ENCODE measurements at places on chromosomes 16 and 17.

GRCh38 chr16:81189100-81189664 lies 49.3 kb upstream of the BCO1 start:
- DNase-seq: peak; percentile 73

GRCh38 chr16:51154271-51155171 lies 3.5 kb upstream of the SALL1 start:
- peak; percentile 56 for DNase-seq

- no peak for DNase-seq
Observed at GRCh38 chr17:44927696-44928095, 12.4 kb upstream of the GFAP start.

DNA sequence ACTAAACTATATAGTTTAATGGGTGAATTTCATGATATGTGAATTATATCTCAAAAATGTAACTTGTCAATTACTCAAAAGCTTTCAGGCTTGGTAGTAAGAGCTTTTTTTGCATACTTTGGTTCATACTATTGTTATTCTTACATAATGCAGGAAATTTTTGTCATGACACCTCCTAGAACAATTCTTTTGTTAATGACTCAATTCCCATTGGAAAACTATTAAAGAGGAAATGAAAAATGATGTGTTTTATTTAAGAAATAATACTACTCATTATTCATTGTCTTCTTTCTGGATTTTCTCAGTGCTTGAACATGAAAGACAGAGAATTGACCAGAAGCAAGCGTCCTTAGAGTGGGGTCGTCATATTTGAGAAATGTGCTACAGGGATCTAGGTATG lies 196.4 kb upstream of the KCNJ16 start:
- DNase-seq: no peak

- DNase-seq: peak; percentile 24
Observed at GRCh38 chr17:51703361-51704341, 443.3 kb downstream of the UTP18 start.

DNA sequence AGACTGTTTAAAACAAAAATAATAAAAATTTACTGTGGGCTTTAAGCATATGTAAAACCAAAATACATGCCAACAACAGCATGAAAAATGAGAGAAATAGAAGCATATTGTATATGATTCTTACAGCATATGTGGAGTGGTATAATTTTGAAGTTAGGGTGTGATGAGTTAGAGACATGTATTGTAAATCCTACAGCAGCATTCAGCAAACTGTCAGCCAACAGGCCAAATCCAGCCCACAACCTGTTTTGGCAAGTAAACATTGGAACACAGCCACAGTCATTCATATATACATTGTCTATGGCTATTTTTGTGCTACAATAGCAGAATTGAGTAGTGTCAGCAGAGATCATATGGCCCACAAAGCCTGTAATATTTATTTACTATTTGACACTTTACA lies 42.3 kb downstream of the ZNF18 start:
- no peak for DNase-seq

GRCh38 chr17:68205808-68206720 lies 41.8 kb upstream of the AMZ2 start:
- DNase-seq: peak; percentile 57

- no peak for DNase-seq
Observed at GRCh38 chr16:13883881-13884280, 36.1 kb upstream of the ERCC4 start.

DNA sequence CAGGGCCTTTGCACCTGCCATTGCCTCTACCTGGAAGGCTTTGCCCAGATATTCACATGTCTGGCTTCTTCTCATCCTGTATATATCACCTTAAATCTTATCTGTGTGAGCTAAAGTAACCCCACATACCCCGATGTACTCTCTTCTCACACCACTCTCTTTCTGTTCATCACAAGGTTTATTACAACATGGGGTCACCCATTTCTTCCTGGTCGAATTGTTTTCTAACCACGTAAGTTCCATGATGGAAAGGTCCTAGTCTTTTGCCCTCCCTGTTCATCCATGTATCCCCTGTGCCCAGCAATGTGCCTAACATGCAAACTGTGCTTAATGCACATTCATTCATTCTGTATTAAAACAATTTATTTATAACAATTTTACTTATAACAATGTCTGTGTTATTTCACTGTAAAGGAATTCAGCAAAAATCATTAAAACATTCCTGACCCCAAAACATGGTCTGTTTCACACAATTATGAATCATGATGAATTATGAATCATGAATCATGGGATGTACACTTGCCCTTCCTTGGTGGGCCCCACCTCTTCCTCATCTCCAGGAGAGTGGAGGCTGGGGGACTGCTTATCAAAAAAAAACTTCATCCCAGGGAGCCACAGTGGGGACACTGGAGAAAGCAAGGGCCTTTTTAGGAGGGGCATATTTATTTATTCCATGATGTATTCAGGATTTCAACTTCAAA lies 336.4 kb downstream of the GRIN2A start:
- no peak for DNase-seq

GRCh38 chr16:56758930-56759329 lies 29.0 kb downstream of the NUP93 start:
- DNase-seq: no peak

DNA sequence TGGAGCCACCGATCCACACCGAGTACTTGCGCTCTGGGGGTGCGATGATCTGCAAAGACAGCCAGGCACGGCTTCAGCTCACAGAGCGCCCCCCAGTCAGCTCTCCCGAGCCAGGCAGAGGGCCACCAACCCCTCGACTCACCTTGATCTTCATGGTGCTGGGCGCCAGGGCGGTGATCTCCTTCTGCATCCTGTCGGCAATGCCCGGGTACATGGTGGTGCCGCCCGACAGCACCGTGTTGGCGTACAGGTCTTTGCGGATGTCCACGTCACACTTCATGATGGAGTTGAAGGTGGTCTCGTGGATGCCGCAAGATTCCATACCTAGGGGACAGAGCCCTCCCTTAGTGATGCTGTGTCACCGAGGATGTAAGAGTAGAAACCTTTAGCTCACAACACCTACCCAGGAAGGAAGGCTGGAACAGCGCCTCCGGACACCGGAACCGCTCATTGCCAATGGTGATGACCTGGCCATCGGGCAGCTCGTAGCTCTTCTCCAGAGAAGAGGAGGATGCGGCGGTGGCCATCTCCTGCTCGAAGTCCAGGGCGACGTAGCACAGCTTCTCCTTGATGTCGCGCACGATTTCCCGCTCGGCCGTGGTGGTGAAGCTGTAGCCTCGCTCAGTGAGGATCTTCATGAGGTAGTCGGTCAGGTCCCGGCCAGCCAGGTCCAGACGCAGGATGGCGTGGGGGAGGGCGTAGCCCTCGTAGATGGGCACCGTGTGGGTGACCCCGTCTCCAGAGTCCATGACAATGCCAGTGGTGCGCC lies 1.6 kb downstream of the ACTG1 start:
- DNase-seq: no peak

- DNase-seq: peak; percentile 71
Observed at GRCh38 chr17:5500589-5501391, 14.4 kb downstream of the MIS12 start.

GRCh38 chr17:61219460-61219859 lies 180.2 kb upstream of the TBX2 start:
- DNase-seq: no peak

- no peak for DNase-seq
Observed at GRCh38 chr17:79901131-79901530, 61.9 kb upstream of the CBX4 start.

GRCh38 chr17:8417806-8418205 lies 17.9 kb upstream of the NDEL1 start:
- no peak for DNase-seq

DNA sequence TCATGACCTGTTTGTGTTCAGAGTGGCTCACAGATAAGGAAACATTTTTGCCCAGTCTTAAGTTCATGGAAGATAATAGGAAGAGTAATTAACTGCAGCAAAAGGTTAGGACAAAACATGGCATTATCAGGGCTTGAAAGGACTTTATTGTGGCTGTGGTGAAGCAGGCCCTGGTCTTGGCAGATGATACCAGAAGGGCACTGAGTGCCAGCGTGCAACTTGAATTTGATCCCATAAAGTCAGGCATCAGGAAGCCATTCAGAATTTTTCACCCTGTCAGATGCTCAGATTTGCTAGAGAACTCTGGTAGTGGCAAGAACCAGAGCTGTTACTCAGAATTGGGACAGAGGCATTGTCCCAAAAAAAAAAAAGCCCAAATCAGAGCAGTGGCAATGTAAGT lies 11.2 kb upstream of the COG7 start:
- DNase-seq: peak; percentile 93

DNA sequence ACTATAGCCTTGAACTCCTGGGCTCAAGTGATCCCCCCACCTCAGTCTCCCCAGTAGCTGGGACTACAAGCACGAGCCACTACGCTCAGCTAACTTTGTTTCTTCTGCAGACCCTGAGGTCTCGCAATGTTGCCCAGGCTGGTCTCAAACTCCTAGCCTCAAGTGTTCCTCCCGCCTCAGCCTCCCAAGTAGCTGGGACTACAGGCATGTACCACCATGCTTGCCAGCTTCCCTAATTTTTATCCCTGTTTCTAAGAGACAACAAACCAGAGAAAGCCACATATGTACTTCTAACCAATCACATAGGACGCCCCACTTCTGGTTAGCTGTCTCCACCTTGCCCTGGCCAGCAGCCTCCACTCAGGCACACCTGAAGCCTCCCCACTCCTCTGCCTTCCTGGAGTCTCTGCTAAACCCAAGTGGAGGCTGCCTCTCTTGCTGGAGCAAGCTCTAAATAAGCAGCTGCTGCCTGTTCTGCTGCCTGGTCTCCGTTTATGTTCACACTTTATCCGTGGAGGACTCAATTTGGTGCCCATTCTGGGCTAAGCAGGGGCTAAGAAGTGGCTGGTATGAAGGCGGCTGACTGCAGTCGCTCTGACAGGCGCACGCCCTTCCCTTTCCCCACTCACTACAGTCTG lies 24.7 kb downstream of the NSMCE1 start:
- no peak for DNase-seq

GRCh38 chr17:49585422-49586027 lies 9.9 kb downstream of the NXPH3 start:
- DNase-seq: no peak

DNA sequence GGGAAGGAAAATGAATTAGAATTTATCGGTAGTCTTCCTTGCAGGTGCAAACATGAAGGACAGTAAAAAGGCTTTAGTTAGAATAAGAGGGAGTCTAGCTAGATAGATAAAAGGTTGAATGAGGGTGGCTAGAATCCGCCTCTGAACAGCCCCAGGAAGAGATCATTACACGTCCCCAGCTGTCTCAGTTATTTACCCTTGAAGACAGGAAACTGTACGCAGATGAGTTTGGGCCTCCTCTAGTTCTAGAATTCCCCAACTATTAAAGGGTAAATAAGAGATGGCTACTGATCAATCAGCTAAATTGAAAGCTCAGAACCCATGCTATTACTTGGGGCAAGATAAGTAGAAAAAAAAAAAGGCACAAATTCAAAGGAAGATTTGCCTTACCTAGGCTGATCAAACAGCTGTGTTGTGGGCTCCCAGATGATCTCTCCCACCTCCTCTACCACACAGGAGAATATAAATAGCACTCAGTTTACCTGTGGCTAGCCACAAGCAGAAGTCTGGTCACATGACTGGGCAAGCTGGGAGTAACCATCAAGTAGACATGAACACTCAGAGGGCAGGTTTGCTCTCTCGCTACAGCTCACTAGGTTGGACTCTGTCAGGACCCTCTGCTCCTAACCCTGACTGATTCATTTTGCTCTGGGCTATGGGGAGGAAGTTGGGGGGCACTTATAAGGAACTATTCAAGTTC lies 17.0 kb downstream of the FAM117A start:
- DNase-seq: no peak

DNA sequence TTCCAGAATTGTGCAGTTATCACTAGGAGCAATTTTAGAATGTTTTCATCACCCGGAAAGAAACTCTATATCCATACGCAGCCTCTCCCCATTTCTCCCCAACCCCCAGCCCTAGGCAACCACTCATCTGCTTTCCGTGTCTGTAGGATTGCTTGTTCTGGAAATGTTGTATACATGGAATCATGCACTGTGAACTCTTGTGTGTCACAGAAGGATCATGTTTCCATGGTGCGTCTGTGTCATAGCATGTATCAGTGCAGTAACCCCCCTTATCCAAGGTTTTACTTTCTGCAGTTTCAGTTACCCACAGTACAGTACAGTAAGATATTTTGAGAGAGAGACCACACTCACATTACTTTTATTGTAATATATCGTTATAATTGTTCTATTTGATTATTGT lies 299.4 kb downstream of the CPPED1 start:
- no peak for DNase-seq

- DNase-seq: no peak
Observed at GRCh38 chr16:53556521-53556920, 53.5 kb upstream of the AKTIP start.

DNA sequence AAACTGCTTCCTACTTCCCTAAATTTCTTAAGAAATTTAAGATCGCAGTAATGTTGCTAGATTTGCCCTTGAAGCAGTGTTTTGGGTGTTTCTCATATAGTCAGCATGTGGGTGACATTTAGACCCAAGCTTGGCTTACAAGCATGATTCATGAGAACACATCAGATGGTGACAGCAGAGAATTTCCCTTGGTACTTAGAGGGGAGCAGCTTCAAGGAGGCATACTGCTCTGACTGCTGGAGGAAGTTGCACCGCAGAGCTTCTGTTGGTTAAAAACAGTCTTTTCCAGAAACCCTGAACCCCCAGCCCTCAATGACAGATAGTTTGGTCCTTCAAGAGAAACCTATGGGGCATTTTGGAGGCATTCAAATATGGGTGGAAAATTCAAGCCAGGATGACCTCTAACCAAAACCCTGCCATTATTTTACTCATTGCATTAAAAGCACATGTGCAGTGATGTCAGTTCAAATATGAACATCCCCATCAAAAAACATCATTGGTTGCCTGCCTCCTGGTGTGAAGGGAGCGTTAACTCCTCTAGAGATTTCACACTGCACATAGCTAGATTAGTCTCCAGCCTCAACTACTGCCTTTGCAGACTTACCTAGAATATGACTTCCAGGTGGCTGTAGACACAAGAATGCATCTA lies 201.5 kb upstream of the CACNG5 start:
- no peak for DNase-seq

GRCh38 chr17:81520021-81520901 lies 7.7 kb upstream of the ACTG1 start:
- DNase-seq: no peak

DNA sequence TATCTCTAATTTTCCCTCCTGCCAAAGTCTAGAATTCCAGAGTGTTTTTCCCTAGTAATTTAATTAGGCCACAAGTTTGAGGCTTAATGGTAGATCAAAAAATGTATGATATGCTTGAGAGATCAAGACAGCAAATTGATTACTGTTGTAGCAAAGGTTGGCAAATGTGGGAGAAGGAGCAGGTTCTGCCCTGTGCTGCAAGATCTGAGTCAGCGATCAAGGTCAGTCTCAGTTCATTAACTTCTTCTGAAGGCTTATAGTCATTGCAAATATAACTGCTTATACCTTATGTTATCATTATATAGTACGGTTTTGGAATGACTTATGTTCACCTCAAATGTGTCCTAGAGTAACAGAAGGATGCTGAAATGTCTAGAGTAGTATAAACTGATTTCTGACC lies 231.1 kb upstream of the TBX2 start:
- DNase-seq: no peak

DNA sequence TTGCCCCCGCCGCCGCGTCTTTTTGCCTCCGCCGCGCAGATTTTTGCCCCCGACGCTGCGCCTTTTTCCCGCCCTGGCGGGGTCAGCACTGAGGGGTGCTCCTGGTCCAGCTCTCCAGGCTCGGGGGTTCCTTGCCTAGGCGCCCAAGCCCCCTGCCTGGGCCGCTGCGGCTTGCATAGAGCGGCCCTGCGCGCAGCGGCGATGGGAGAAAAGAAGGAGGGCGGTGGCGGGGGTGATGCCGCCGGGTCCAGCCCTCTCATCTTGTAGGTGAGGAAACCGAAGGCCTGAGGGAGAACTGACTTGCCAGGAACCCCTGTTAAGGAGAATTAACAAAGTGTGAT lies 330.8 kb upstream of the WSB1 start:
- DNase-seq: no peak

Data from pons (tissue), 1 donor.